Naive thymus-derived CD4-positive, alpha-beta T cell (primary cell): ENCODE measurements at places on chromosomes 7 and 10. TPM values are rescaled to one million over a fixed set of nuclear protein-coding genes. Genes with fewer than 3 reads are reported as not detected.

DNA sequence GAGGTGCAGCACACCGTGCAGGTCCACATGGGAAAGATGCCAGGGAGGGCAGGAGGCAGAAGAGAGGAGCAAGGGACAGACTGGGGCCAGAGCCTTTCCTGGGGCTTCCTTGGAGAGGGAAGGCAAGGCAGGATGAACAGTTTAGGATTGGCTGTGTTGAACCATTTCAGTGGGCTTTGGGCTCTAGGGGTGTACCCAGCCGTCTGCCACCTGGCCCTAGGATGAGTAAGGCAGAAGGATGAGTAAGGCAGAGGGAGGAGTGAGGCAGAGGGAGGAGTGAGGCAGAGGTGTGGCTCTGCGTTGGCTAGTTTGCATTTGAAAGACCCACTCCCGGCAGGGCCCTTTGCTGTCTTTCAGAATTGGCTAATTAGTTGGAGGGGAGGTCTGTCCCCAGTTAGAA, 31.5 kb upstream of the PRF1 start:
- H3K4me3 ChIP-seq, result no peak overlapping the region
- H3K36me3 ChIP-seq, result no peaks in the 10 kb centered on the region
- H3K4me1 ChIP-seq, result no peaks in the 10 kb centered on the region
- H3K27me3 ChIP-seq, result no peaks in the 10 kb centered on the region

FRMD4A gene
- total RNA-seq, result 1.3 TPM

DNA sequence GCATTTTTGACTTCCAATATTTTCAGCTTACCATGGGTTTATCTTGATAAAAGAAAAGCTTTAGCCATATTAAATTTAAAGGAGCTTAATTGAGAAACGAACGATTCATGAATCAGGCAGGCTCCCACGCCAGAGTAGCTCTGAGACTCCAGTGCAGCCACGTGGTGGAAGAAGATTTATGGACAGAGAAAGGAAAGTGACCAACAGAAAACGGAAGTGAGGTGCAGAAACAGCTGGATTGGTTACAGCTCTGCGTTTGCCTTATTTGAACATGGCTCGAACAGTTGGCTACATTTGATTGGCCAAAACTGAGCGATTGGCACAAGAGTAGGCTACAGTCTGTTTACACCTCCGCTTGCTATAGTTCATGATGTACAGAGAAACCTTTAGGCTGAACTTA, 395.4 kb downstream of the GATA3 start:
- no peaks in the 10 kb centered on the region for H3K27me3 ChIP-seq
- H3K27ac ChIP-seq, result no peak overlapping the region
- H3K4me1 ChIP-seq, result no peaks in the 10 kb centered on the region
- H3K4me3 ChIP-seq, result no peak overlapping the region
- no peaks in the 10 kb centered on the region for H3K36me3 ChIP-seq

HOXA4 gene
- total RNA-seq, result not detected

GRCh38 chr7:87885018-87885417, 8.7 kb downstream of the DBF4 start:
- no peaks in the 10 kb centered on the region for H3K4me1 ChIP-seq
- no peaks in the 10 kb centered on the region for H3K27me3 ChIP-seq
- H3K4me3 ChIP-seq, result no peak overlapping the region
- no peak for DNase-seq

DNA sequence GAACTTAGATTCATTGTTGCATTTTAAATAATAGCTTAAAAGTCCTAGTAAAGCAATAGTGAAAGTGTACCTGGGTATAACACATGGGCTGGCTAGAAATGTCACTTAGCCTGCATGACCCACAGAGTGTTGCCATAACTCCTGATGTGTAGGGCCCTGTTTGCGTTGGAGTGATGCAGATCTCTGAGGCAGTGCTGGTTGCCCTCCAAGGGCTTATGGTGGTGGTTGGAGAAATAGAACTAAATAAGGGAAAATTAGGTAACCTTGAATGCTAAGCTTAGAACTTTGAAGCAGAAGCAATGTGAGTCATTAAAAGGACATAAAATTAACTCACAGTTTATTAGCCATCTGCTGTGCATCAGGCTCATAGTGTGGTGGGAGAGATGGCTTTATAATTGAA, 105.7 kb downstream of the CCNY start:
- H3K4me1 ChIP-seq, result peaks cover 4% of the 10 kb centered on the region
- H3K36me3 ChIP-seq, result peaks cover 4% of the 10 kb centered on the region
- H3K27ac ChIP-seq, result no peak overlapping the region
- DNase-seq, result no peak

DNAH11 gene
- total RNA-seq, result not detected

TCAF1 gene
- total RNA-seq, result 13.8 and 16.5 TPM in 2 replicates

- H3K27ac ChIP-seq, result no peak overlapping the region
- no peaks in the 10 kb centered on the region for H3K4me1 ChIP-seq
- no peak for DNase-seq
- H3K4me3 ChIP-seq, result no peak overlapping the region
Measured at GRCh38 chr10:27820637-27821036, 75.0 kb upstream of the MKX start.

GRCh38 chr10:132514821-132515520, 22.6 kb upstream of the INPP5A start:
- no peak overlapping the region for H3K27ac ChIP-seq
- H3K4me1 ChIP-seq, result no peaks in the 10 kb centered on the region
- no peak for DNase-seq
- H3K27me3 ChIP-seq, result no peaks in the 10 kb centered on the region
